ENCODE measurements at places on chromosomes 7 and 10. TPM values are rescaled to one million over a fixed set of nuclear protein-coding genes. Genes with fewer than 3 reads are reported as not detected.

The C10orf105 gene
- 0.10 TPM for total RNA-seq

The RSPH10B2 gene
- not detected for total RNA-seq

The SAP25 gene
- 2.8 TPM for total RNA-seq

The GPER1 gene
- 9.8 TPM for total RNA-seq

The CAV1 gene
- 17.9 TPM for total RNA-seq

The TAC1 gene
- 1.9 TPM for total RNA-seq

The THSD7A gene
- 3.4 TPM for total RNA-seq

The ZNF107 gene
- total RNA-seq = 3.1 TPM

The ZNF33B gene
- total RNA-seq = 36.7 TPM

The ZNF365 gene
- total RNA-seq = 0.29 TPM

The TCERG1L gene
- not detected for total RNA-seq

The SPAM1 gene
- total RNA-seq = not detected

The CYP2C8 gene
- 1.0 TPM for total RNA-seq

The POR gene
- 118 TPM for total RNA-seq

All from mucosa of descending colon (tissue), 3 donors.